ENCODE measurements at places on chromosomes 1 and 21.

DNA sequence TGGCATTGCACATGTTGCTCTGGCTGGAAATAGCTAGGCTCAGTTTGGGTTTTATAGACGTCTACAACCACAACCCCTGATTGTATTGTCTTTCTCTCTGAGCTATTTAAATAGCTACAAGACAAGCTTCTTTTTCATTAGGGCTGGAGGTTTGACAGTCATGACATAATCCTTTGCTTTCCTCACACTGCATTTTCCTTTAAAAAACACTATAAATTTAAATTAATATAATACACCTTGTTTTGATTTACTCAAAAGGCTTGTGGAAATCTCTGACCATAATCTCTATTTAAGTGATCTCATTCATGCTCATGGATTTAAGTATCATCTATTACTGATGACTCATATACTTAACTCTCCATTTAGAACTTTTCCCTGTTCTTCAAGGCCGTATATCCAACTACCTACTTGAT lies 50.4 kb upstream of the PTGFR start:
- DNase-seq, result no peak

DNA sequence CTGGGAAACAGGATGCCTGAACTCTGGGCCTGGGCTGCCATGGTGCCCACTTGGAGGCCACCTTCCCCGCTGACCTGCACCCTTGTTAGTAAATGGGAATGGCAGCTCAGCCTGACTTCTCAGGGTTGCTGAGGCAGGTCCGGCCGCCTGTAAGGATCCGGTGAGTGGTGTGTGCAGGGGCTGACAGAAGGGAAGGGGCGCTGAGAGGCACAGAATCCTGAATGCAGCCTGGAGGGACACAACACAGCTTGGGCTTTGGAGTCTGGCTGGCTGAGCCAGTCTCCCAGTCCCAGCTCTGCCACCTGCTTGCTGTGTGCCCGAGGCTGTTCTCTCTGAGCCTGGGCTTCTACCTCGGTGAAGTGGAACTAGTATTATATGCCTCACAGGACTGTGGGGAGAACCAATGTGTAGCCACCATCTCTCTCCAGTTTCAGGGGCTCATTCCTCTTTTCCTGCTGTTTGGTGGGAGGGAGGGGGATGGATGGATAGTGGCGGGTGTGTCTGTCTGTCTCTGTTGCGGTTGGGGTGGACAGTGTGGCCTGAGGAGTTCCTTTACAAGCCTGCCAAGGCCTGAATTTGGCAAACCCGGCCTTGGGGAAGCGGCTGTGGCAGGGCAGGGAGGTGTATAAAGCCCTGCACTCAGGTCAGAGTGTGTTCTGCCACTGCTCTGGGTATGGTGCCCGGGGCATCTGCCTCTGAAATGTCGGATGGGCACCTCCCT lies 18.0 kb downstream of the ADORA1 start:
- no peak for DNase-seq

- no peak for DNase-seq
These were observed 26.2 kb upstream of the KNCN start for GRCh38 chr1:46577671-46578070.

DNA sequence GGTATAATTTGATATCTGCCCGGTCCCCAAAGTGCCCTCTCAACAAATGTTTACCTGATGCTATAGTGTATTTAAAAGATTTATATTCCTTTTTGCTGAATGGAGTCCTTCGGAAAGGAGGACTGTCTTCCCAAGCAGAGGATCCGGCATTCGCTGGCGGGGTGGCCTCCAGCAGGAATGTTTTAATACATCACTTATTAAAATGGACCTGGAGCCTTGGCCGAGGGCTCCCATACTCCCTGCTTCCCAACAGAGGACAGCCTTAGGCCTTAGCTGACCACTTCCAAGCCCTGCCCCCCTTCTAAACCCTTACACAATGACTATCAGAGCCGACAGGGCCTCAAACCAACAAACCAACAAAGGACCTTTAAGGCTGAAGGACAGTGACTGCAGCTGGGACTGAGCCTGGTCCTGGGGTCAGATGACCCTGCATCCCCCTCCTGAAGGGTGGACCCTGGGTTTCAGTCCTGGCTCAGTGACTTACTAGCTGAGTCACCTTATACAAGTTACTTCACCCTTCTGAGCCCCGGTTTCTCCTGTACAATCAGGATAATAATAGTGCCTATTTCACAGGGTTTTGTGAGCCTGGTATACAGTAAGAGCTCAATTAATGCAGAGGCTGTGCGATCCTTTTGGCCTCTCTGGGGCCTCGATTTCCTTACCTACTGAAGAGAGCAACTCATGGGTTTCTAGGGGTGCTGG lies 5.6 kb downstream of the CAMK2N1 start:
- peak; percentile 5 for DNase-seq

- no peak for DNase-seq
These were observed 310.3 kb downstream of the SIPA1L2 start for GRCh38 chr1:232319518-232320210.

- no peak for DNase-seq
These were observed 142.3 kb upstream of the KCNE2 start for GRCh38 chr21:34221331-34222030.

DNA sequence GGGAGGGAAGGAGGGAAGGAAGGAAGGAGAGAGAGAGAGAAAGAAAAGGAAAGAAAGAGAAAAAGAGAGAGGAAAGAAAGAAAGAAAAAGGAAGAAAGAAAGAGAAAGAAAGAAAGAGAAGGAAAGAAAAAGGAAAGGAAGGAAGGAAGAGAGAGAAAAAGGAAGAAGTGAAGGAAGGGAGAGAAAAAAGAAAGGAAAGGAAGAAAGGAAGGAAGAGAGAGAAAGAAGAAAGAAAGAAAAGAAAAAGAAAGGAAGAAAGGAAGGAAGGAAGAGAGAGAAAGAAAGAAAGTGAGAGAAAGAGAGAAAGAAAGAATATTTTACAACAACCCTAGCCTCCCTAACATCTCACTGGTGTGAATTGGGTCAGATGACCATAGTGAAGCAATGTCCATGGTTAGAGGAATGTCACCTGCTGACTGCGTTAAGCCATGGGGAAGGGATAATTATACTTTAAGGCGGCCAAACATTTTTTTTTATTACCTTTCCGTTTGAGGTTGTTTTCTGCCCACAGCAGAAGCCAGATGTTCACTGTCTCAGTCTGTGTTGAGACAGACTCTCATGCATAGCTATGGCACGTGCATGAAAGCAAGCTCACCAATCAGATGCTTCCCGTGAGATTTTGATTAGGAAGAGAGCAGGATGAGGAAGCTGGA lies 76.4 kb downstream of the SNRPE start:
- no peak for DNase-seq

- DNase-seq, result no peak
These were observed 3.2 kb upstream of the KRTAP19-8 start for GRCh38 chr21:31041295-31042079.

DNA sequence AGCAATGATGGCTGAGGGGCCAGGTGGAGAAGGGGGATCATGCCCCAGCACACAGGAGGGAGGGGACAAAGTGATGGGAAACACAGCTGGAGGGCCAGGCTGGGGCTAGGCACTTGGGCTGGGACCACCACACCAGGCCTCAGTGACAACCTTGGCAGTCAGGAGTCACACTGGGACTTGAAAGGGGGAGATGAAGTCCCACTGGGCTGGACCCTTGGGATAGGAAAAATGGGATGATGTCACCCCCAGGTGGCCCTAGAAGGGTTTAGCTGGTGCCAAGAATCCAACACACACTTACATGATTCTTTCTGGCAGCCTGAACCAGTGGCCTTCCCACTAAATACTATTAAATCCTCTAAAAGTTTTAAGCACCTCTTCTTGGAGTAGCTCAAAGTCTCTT lies 17.1 kb downstream of the ZBTB17 start:
- no peak for DNase-seq

DNA sequence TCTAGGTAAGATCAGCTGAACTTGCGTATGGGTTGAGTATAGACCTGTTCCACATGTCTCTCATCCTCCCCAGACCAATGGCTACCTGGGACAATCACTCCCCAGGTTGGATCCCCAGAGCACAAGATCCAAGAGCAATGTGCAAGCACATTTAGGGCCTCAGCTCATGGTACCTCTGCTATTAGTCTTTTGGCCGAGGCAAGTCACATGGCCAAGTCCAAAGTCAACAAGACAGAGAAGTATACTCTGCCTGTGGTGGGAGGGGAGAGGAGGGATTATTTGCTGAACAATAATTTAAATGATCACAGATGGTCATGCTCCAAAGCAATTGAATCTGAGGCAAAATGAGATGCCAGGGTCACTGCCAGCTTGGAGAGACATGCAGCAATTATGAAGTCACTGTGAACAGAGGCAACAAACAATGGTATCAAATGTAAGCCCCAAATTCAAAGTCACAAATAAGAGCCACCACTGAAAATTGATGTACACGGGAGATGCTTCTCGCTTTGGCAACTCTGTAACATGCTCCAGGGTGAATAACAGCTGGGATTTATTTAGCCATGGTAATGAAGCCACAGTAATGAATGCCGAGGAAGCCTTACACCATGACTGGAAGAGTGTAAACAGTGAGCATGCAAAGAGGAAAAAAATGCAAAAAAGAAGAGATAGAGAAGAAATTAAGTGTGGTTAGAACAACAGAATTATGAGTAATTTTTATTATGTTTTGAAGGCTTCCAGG lies 149.1 kb downstream of the ZNF281 start:
- DNase-seq, result no peak

DNA sequence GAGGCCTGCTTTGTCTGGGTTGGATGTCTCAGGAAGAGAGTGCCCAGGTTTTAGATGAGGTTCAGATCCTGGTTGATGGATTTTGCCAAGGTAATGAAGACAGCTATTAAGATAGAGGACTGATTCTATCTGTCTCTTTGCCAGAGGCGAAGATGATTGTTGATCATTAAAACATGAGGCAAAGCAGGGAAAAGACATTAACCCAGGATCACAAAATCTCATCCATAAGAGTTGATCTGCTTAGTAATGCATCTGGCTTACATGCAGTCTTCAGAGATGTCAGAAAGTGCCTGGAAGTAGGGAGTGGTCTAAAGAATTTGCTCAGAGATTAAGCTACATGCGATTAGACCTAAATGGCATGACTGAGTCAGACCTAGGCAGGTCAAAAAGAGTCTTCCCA lies 229.6 kb upstream of the PLD5 start:
- no peak for DNase-seq

DNA sequence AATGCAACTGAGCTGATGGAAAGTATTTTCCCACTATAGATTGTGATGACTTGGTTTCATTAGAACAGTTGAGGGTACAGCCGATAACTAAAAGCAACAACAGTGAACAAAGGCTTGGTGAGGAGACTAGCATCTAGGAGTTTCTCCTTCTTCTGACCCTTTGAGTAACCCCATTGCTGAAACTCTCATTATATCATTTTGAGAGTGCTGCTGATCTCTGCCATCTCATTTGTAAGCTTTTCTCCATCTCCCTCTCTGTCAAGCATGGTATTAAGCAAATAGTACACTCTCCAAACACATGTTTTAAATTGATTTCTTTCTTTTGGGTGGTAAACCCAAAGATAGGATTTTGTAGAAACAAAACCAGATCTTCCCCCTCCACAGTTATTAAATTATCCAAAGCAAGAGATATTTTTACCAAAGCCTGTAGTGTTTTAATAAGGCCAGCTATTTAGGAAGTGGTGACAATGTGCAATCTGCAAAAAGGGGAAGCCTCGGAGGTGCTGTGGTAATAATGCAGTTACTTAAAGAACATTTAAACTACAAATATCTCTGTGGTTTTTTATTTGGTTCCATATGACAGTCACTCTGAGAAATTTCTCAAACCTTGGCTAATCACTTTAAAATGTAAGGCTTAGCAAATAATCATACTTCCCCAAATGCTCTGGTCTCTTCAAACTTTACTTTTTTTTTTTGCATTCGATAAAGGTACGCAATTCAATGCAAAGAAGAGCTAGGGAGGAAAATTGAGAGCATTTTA lies 287.5 kb downstream of the HLX start:
- no peak for DNase-seq

DNA sequence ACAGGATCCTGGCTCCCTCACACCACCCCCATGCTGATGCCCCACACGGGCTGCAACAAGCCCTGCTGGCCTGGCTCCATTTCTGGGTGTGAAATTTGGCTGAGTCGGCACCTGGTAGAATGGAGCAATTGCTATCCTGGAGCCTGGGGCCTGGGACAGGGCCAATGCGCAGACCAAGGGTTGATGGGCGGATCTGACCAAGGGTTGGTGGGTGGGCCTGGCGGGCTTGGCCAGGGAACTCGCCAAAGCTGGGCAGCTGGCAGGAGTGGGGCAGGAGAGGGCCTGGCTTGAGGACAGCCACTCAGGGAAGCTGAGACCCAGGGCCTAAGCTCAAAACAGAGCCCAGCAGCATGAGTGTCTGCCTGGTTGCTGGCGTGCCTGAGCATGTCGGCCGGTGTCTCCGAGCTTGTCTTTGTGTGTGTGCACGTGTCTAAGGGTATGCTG lies 70.9 kb upstream of the POU3F1 start:
- no peak for DNase-seq

DNA sequence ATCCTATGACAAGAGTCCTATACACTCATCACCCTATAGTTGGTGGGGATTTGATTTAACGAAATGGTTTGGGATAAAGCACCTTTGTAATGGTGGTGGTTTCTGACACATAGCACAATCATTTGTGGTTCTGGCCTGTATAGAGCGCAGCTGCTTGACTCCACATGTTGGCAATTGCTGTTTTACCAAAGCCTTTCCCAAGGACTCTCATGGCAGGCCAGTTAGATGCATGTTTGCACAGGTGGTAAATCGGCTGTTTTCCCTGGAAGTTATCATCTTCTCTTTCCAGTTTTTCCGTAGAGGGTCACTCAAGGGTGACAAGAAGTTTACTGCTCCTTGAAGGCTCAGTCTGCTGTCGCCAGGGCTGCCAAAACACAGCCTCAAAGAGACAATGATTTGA lies 17.1 kb upstream of the XPR1 start:
- DNase-seq, result no peak

- no peak for DNase-seq
These were observed 349.1 kb downstream of the SEC16B start for GRCh38 chr1:177620636-177621190.

GRCh38 chr21:35585155-35585554 lies 475.2 kb downstream of the SETD4 start:
- DNase-seq, result no peak

DNA sequence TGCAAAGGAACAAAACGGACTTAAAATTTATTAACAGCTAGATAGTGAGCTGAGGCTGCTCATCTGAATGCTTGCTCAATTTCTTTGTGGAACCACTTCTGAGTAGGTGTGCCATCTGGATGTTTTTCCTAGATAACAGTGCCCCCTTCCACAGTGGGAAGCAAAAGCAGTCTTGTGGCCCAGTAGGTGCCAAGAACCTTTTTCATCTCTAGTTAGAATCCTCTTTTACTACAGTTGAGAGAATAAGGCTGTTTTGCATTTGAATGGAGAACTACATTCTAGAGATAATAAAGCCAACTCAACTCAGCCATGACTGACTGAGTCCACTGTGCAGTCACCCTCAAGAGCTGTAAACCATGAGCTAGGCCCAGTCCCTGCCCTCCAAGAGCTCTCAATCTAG lies 13.3 kb downstream of the F3 start:
- no peak for DNase-seq

DNA sequence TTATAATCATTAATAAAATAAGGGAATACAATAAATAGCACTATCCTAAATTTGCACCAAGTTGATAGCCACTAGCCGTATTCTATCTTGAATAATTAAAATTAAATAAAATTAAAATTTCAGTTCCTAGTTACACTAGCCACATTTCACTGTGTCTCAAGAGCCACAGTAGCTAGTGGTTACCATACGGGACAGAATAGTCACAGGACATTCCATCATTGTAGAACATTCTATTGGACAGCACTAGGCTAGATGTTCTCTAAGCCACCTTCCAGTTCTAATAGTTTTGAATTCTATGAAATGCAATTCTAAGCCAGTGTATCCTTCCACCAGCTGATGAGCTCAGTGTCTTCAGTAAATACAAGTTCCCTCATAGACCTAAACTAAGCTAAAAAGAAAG lies 71.1 kb upstream of the GOLT1A start:
- DNase-seq, result no peak

GRCh38 chr1:178470411-178470960 lies 26.3 kb downstream of the CLEC20A start:
- DNase-seq, result no peak
